ENCODE measurements at places on chromosomes 7 and 10. TPM values are rescaled to one million over a fixed set of nuclear protein-coding genes. Genes with fewer than 3 reads are reported as not detected.

GRCh38 chr10:81871558-81871957 is 3.4 kb upstream of the NRG3 start:
- no peak for DNase-seq

GDF10 gene
- polyA plus RNA-seq: 0.31 TPM

- no peak for DNase-seq
Measured at GRCh38 chr7:138027100-138027499, 25.2 kb upstream of the CREB3L2 start.

GRCh38 chr7:115707258-115708012 is 323.1 kb downstream of the TFEC start:
- DNase-seq: peak; percentile 27

DNA sequence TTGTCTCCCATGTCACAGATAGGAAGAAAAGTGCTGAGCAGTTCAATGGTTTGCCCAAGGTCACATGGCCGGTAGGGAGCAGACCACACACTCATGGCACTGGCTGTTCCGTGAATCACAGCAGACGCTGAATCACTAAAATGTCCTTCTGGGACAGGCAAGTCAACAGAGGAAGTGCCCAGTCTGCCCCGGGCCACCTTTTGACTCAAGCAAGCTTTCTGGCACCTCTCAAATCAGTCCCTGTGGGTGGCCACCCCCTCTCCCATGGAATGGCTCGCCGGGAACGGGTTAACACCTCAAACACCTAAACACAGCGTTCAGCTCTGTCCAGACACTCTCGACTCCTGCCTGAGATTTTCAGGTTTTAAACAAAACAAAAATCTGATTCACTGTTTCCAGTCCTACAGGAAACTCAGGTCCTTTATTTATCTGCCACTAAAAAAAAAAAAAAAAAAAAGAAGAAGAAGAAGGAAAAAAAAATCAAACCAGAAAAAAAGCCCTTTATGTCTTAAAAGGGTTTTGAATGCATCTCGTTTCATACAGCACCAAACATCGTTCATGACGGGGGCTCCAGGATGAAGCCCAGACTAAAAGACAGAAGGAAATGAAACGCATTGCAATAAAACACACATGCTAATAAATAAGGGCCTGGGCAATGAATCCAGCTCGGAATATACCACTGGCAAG is 15.5 kb downstream of the CARD11 start:
- peak; percentile 57 for DNase-seq

- DNase-seq: peak; percentile 28
Measured at GRCh38 chr7:92835851-92836488, 403 bp downstream of the CDK6 start.

DNA sequence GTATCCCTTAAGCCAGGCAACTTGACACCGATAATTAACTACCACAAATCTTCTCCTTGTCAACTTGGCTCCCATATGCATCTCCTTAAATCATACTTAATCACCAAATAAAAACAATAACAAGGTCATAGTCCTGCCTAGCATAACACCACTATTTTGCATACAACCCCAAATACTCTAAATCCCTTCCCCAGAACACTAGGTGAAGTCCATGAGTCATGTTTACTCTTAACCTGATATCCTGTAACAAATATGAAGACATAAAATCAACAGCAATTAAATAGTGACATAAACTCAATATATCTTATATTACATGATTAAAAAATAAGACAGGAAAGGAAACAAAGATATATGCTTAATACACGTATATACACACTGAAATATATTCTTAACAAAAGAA is 362.0 kb downstream of the ETV1 start:
- DNase-seq: no peak

SUMF2 gene
- 40.8 TPM for polyA plus RNA-seq

ARHGAP22 gene
- 4.0 TPM for polyA plus RNA-seq

PLAC9 gene
- 14.2 TPM for polyA plus RNA-seq

ZNF273 gene
- polyA plus RNA-seq: 2.9 TPM

DNA sequence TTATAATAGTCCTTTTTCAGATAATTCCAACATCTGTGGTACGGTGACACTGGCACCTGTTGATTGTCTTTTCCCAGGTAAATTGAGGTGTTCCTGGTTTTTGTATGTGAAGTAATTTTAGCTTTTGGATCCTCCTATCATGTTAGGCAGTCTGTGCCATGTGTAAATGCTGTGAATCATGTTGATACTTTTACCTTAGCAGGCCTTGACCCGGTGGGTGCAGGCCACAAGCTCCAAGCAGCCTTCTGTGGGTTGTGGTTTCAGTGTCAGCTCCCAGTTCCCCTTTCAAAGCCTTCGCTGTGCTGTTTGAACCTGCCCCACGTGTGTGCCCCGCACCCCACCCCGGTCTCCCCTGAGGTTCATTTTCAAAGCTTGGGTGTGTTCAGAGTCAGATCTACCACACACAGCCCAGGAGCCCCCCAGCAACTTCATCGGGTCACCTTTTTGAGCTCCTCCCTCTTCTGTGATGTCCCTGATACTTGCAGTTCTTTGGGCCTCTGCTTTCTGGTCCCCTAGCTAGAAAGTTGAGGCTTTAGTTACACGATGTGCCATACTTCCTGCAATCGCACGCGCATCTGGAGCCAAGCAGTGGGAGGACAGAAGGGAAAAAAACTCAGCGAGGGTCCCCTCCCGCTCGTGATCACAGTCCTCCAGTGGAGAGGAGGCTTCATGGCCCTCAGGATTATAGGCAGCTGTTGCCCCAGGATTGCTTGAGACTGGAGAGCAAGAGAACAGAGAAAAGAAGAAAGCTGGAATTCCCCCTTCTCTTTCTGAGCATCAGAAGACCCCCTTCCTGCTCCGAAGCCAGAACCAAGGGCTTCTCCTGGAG is 8.7 kb upstream of the BHLHA15 start:
- no peak for DNase-seq

SAP25 gene
- polyA plus RNA-seq: 2.3 TPM
